ENCODE measurements at places on chromosomes 11 and 22.

DNA sequence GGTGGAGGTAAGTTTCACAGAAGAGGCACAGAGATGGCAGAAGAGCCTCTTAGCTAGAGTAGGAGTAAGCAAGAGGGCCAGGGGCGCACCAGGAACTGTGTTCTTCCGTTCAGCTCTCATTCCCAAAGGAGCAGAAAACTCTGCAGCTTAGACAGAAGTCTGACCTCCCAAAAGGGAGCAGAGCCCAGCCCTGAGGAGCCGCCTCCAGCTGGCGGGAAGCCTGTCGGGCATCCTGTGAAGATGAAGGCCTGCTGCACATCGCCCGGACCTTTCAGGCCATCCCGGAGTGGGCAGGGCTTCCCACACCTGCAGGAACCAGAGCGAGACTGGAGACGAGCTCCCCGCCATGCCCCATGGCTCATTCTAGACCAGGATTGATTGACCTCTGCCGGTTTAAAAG, 1102.8 kb downstream of the BRD1 start:
- DNase-seq = no peak

GRCh38 chr22:17841836-17842235, 67.6 kb upstream of the BID start:
- DNase-seq = no peak

GRCh38 chr11:121762820-121763219, 310.1 kb upstream of the SORL1-AS1 start:
- DNase-seq = no peak

- DNase-seq = no peak
Measured at GRCh38 chr22:22855617-22856308, 31.9 kb upstream of the IGLL5 start.

GRCh38 chr22:48834404-48834803, 993.3 kb downstream of the BRD1 start:
- DNase-seq = no peak

DNA sequence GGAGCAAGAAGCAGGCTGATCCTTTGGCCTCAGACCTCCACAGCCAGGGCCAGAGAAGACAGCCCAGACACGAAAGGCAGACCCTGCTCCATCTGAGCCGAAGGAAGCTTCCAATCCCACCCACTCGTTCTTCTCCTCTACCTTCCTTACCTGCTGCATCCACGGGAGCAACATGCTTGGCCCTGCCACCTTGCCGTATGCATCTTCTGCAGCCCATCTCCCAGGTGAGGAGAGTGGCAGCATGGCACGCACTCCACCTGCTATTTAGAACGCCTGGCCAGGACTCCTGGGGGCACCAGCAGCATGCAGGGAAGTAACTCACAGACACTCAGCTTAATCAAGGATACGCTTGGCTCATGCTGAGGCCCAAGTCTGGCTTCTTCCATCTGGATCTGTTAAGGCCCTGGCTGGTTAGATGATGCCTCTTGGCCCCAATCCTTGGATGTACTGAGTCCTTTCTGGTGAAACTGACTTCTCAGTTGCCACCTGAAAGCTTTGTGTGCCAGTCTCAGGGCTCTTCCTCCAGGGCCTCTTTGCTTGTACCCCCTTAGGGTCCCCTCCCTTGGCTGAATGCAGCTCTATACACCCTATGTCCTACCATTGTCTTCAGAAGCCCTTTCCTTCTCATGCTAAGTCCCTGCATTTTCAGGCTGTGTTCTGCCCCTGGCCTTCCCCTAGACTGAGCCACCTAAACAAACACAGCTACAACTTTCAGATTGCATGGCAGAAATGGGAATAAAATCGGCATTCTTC, 604.9 kb downstream of the BUD13 start:
- DNase-seq = no peak

DNA sequence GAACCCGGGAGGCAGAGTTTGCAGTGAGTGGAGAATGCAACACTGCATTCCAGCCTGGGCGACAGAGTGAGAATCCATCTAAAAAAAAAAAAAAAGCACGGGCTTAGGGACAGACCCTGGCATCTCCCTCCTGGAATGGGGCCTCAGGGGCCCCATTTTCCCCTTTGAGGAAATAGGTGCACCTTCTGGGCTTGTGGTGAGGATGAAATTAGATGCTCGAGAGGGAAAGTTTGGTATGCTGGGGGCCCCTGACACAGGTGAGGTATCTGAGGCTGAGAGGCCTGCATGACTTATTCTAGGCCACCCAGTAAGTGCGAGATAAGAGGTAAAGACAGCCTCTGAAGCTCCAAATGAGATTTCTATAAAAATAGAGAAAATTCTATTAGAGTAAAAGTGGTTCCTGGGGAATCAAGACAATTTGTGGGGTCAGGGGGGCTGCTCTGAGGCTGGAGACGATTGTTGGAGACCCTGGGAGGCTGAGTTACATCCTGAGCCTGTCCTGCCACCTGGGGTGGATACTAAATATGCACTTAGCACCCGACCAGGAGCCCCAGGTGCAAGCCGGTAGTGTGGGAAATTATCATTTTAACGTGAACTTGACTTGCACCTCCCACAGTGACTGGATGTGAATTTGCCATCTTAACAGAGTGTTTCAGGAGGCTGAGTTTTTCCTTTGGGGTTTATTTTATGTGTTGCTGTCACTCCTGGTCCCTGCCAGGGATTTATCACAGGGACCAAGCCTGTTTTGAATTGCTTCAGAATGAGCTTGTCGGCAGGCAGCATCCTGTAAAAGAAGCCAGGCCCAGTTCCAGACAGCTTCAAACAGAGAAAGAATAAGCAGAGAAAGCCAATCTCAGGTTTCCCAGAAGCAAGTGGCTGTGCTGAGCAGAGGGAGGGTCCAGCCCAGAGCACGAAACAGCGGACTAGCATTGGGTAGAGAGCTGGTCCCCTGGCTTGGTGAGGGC, 48.4 kb upstream of the TSKU start:
- DNase-seq = no peak

DNA sequence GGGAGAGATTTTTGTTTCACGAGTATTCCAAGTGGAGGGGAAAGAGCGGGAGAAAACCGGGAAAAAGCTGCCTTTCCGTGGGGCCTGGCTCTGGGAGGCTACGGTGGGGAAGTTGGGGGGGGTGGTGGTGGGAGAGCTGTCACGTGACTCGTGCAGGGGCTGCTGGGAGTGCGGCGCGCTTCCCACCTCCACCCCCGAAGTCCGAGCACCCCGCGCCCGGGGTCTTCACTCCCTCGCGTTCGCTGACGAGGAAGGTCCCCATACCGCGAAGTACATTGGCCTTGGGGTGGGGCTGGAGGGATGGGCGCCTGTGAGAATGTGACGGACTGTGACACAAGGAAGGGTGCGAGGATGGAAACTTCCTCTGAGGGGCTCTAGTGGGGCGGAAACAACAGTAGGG, at the start of gene TEX12:
TEX12 (plus strand) TSS at position 228 of the 400 bp plus-strand sequence. CDS start 1,897 bp downstream, outside the sequence.
- no peak for DNase-seq

GRCh38 chr22:37704645-37705044, 7.8 kb downstream of the TRIOBP start:
- DNase-seq = no peak

DNA sequence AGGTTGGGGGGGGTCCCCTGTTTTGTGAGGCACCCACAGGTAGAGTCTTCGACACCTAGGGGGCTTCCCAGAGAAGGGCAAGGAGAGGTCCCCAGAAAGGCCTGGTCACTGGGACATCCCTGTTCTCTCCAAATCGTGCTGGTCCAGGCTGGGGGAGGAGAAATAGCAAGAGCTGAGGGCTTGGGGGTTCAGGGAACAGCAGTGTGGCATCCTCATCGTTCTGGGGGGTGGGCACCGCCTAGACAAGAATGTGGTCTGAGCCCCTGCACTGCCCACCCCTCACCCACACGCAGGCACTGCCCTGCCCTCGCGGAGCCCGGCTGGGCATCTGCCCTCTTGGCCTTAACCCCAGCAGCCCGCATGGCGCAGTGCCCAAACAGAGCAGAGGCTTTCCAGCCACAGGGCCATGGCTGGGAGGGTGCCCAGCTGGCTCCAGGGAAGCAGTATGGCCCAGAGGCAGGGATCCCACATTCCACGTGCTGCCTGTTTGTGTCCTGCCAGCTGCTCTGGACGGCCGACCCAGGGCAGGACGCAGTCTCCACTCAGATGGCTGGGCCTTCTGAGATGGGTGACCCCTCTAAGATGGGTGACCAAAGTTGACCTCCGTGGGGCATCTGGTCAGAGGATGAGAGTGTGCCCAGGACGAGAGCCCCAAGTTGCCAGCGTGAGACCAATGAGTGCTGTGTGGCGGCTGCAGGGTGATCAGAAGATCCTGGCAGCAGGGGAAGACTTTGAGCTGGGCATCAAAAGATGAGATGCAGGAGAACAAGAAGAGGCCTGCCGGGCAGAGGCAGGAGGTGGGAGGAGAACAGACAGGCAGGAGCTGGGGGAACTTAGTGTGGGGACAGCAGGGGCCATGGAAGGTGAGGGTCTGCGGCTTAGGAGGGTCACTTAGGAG, 14.4 kb downstream of the SCARF2 start:
- peak; percentile 33 for DNase-seq

DNA sequence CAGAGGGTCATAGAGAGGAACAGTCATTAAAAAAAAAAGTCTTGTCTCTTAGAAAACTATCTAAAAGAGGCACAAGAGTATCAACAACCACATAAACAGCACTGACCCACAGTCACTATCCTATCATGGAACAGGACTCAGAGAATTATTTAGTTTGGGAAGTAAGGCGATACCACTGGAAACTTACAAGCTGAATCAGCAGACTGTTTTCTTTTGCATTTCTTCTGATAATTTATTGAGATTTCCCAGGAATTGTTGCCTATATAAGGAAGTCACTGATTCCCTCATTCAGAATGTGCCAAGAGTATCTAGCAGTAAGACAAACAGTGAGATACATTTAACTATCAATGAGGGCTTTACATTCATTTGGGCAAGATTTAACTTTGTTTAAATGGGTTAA, 304.1 kb downstream of the GUCY1A2 start:
- DNase-seq = no peak

DNA sequence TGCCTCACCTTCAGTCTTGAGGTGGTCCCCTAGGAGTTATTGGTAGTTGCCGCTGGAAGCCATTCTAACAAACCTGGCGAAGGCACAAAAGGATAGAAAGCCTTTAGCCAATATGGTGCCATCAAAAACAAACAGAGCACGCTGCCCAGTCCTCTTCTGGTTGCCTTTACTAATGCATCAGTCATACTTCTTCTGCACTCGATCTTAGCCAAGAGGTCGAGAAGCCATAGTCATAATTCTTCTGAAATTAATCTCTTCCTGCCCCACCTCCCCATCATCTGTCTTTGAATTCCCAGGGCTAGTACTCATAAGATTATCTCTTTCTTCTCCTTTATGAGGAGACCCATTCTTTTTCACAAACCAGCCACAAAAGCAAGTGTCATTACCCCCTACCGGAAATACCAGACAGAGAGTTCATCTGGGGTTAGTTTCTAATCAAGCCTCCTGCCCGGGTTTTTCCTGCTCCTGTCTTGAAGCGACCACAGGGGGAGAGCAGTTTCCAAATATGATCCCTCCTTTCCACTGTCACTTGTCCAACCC, 21.4 kb upstream of the EHF start:
- no peak for DNase-seq

GRCh38 chr22:26806445-26807175, 149.2 kb downstream of the MIAT start:
- DNase-seq = no peak

- no peak for DNase-seq
Measured at GRCh38 chr11:35992548-35992947, 48.7 kb downstream of the LDLRAD3 start.

- no peak for DNase-seq
Measured at GRCh38 chr11:64102005-64102738, 63.7 kb downstream of the MACROD1 start.

DNA sequence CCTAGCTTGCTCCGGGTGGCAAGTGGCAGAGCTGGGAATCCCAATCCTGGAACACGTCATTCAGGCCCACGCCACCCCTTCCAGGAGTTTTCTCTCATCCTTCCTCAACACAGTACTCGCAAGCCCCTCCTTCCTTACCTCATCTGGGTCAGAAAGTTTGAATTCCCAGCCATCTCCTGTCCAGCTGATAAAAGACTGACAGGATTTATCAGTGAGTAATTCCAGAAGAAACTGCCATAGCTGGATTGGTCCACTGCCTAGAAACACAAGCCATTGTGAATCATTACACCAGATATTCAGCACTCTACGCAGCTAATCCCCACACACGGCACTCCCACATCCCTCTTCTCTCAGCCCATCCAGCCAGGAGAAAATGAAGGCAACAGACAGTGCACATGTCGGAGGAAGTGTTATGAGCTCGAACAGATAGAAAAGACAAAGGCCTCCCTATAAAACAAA, 124.0 kb downstream of the ETS1 start:
- no peak for DNase-seq

DNA sequence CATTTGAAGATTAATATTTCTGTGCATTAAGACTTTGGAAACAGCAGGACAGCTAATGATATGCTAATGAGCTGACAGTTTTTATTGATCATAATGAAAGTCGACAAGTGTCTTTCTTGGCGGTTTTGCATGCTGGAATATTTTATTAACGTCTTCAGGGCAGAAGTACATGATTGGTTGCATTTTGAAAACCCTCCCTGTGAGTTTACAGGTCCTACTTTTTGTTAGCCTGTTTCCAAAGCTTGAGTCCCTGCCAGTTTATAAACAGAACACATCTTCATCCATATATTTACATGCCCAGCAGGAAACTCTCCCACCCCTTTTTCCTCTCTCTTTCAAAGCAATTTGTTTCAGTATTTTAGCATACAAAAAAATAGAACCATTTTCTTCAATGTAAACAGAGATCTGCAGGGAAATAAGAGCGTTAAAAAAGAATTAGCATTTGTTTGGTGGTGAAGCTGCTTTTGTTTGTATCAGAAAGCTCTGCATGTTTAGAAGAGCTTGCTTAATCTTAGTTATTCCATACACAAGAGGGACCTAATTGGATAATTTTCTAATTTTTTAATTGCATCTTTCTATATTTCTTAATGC, 243.6 kb downstream of the NELL1 start:
- DNase-seq = no peak

DNA sequence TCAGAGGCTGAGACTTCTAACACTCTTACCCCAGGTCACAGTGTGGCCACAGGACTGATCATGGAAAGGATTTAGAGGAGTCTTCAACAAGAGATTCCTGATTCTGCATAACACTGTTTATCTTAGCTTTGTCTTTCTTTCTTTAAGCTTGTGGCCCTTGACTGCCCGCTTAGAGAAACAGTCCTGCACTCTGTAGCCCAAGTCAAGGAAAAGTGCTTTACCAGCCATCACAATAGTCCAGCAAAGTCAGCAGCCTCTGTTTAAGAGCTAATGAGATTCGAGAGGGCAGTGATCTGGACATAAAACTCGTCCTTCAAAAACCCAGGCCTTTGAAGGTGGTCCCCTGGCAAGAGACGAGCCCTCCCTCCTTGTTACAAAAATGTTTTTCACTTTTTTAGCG, 30.0 kb downstream of the PRDM10 start:
- no peak for DNase-seq

DNA sequence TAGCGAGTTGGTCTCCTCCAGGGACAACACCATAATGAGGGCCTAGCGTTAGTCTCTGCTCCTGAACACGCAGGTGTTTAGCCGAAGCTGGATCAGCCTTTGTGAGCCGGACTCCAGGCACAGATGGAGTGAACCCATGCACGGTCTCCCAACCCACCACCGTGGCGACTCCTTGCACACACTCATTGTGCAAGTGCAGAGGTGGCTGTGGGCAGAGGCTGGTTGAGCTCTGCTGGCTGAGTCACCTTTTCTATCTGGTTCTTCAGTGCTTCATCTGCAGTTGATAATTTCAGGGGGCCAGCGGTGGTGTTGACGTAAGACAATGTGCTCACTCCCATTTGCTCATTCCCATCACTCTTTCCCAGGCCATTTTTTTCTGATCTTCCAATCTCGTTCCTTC, 72.1 kb upstream of the SLC22A12 start:
- no peak for DNase-seq

GRCh38 chr22:49240016-49240380, 587.7 kb downstream of the BRD1 start:
- no peak for DNase-seq

- peak; percentile 26 for DNase-seq
Measured at GRCh38 chr11:119222308-119222707, 16.2 kb downstream of the CBL start.

Measured in amygdala (tissue), 56 donors.